ENCODE measurements at places on chromosomes 1 and 21.
A peak's percentile ranks its signal among the peaks of the same experiment; 100 is the strongest.

- no peak for DNase-seq
Observed at GRCh38 chr1:7299329-7299799, 471.7 kb upstream of the VAMP3 start.

DNA sequence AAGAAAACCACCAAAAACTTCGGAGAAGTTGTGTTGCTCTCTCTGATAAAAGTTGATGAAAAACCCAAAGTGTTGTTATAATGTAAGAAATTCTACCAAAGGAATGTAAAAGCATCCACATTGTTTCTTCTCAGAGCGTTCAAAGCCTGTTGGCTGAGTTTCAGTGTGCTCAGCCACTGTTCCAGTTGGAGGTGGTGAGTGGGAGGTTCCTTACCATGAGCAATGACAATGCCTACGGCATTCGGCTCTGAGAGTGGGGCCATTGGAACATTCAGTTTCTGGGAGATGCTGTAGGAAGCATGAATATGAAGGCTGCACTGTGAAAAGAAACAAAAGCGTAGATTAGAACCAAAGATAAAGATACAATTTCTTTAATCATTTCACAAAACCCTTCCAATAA, 20.5 kb upstream of the MYBPHL start:
- DNase-seq, result no peak

DNA sequence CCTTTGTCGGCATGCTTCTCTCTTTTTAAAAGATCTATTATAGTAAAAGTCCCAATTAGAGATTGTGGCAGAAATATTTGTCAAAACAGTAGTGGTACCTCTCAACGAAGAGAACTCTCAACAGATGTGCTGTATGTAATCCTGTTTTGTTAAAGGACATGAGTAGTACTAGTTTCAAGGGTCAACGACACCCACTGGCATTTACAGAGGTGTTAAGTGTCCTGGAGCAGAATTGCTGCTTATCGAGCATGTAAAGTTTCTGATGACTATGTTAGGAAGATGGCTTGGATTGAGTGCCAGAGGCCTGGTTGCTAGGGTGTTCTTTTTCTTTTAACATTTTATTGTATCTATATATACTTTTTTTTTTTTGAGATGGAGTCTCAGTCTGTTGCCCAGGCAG, 27.1 kb downstream of the CELF3 start:
- no peak for DNase-seq

GRCh38 chr1:63886340-63886739, 112.5 kb downstream of the ROR1 start:
- no peak for DNase-seq

GRCh38 chr1:47763591-47764171, 233.5 kb downstream of the TRABD2B start:
- no peak for DNase-seq

- DNase-seq, result no peak
Observed at GRCh38 chr1:154813300-154813816, 56.7 kb downstream of the KCNN3 start.

- DNase-seq, result peak; percentile 91
Observed at GRCh38 chr1:183417772-183418491, at the start of gene NMNAT2. NMNAT2 (minus strand) TSS chr1:183418380; CDS start chr1:183418267, 113 bp downstream.

GRCh38 chr1:162130308-162130707, 60.8 kb downstream of the NOS1AP start:
- no peak for DNase-seq

GRCh38 chr21:39127506-39127905, 55.7 kb downstream of the PSMG1 start:
- DNase-seq, result no peak

- no peak for DNase-seq
Observed at GRCh38 chr1:47839433-47839760, 157.8 kb downstream of the TRABD2B start.

DNA sequence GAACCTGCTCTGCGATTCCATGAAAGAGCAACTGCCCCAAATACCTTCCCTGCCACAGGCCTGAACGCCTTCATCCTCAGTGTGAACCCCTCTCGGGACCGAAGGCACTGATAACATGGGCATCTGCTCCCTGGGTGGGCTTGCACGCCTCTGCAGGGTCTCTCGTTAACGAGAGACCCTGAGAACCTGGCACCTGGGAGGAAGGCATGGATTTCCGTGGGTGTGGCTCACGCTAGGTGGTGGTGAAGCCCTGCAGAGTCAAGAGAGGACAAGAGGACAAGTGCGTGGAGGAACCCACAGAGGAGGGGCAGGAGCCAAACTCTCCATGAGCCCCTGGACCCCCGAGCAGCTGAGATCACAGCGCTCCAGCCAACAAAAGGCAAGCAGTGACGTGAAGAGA, 26.8 kb upstream of the COL6A2 start:
- no peak for DNase-seq

DNA sequence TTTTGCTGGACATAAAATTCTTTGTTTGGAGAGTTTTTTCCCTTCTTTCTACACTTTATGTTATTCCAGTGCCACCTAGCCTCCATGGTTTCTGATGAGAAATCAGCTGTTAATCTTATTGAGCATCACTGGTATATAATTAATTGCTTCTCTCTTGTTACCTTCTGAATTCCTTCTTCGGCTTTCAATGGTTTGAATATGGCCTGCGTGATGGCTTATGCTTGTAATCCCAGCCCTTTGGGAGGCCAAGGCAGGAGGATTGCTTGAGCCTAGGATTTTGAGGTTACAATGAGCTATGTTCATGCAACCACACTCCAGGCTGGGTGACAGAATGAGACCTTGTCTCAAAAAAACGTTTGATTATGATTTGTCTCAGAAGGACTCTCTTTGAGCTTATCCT, 13.0 kb upstream of the CNIH4 start:
- no peak for DNase-seq

DNA sequence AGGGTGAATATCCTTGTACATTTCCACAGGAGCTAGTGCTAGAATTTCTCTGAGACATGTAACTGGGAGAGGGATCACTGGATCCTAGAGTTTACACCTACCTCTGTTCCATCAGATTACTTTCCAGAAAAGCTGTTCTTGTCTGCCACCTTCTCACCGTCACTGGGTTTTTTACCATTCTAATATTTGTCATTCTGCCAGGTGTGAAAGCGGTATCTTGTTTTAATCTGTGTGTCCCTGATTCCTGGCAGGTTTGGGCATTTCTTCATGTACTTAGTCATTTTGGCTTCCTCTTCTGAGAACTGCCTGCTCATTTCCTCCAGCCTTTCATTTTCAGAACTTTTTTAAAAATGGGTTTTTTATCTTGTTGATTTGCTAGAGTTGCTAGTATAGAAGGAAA, 5.1 kb downstream of the PMF1 start:
- no peak for DNase-seq

- DNase-seq, result peak; percentile 19
Observed at GRCh38 chr1:89833183-89834082, 12.6 kb downstream of the LRRC8D start.

DNA sequence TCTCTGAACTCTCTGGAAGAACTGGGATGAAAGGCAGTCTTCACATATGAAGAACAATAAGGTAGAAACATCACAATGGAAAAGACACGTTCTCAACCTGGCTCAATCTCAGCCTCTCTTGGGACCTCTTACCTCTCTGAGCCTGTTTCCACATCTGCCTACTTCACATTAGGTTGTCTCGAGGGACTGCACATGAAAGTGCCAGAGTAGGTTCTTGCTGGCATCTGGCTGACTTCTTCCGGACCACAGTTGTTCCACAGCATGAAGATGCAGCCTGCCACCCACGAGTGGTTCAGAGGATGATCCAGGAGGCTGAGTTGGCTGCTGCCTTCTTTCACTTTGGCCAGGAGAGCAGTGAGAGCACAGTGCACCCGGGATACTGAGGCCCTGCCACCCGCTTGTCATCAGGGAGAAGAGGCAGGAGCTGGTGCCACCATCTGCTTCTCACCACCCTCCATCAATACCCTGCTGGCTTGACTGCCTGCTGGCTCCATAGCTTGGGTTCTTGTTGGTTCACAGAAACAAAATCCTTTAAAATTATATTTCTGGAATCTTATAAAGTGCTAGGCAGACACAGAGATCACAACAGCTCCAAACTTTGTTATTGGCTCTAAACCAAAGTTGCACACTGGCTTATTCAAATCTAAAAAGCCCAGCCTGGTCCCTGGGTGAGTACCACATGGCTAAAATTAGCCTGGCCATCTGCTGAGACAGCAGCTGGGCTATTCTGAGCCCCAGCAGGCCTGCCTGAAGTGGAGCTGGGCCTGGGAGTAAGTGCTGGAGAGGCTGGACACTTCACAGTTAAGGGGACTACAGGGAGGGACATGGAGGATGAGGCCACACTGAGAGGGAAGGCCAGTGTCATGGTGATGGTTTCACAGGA, 46.9 kb upstream of the LIN9 start:
- DNase-seq, result peak; percentile 88
